Heart left ventricle (tissue), 16 donors: ENCODE measurements at places on chromosomes 7 and 10. TPM values are rescaled to one million over a fixed set of nuclear protein-coding genes. Genes with fewer than 3 reads are reported as not detected.

DNA sequence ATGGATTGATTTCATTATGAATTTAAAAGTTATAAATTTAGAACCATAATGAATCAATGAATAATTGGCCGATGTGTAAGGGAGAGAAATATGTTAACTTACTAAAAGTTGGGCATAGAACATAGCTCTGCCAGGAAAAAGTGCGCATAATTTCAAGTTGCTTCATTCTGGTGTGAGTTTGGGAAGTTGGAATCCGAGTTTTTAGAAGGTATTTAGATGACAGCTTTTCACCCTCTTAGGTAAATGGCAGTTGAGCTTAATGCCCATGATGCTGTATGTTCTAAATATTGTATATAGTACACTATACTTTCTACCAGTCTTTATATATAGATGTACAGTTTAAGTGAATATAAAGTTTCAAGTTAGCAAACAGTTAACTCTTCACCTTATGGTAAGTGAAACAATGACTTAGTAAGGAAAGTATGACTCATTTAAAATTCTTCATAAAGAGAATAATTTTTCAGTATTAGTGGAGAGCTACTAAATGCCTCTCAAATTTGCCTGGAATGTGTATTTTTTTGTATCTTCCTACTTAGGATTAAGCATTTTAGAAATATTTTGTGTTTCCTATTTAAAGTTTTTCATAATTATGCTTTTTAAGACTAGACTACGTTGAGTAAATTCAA is 1.6 kb downstream of the C1GALT1 start:
- H3K4me1 ChIP-seq, result no peaks in the 10 kb centered on the region
- H3K36me3 ChIP-seq, result no peaks in the 10 kb centered on the region
- H3K27ac ChIP-seq, result no peak overlapping the region
- DNase-seq, result no peak
- H3K4me3 ChIP-seq, result peak overlapping the region; percentile 95

DNA sequence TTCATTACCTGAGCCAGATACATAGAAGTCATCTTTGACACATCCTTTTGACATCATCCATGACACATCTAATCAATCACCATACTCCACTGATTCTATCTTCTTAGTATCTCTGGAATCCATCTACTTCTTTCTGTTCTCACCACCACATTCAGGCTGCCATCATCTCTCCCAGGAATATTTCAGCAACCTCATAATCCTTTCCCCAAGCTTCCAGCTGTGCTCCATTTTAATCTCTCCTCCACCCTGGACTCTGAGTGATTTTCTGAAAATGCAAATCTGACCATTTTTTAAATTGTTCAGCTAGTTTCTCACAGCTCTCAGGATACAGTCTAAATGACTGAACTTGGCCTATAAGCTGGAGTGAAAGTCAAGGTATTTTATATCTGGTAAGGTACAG is 2.5 kb upstream of the BTRC start:
- H3K4me1 ChIP-seq, result peaks cover 9% of the 10 kb centered on the region
- no peaks in the 10 kb centered on the region for H3K27me3 ChIP-seq
- no peak overlapping the region for H3K27ac ChIP-seq
- no peak overlapping the region for H3K4me3 ChIP-seq
- DNase-seq, result no peak
- no peaks in the 10 kb centered on the region for H3K36me3 ChIP-seq

DNA sequence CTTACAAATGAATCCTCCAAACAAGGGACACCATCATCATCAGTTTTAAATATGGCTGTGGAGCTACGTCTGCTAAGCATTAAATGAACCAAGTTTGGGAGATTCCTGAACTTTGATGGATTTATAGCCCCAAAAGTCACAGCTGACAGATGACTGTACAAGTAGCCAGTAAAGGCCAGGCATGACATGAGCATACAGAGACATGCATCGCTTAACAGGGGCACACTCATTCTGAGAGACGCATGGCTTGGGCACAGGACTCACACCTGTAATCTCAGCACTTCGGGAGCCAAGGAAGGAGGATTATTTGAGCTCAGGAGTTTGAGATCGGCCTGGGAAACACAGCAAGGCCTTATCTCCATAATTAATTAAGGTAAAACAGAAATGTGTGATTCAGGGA is 166.2 kb downstream of the PARD3 start:
- no peak overlapping the region for H3K27ac ChIP-seq
- H3K4me3 ChIP-seq, result no peak overlapping the region
- no peaks in the 10 kb centered on the region for H3K36me3 ChIP-seq
- no peaks in the 10 kb centered on the region for H3K4me1 ChIP-seq

GRCh38 chr7:158828133-158829020 is 932 bp downstream of the ESYT2 start:
- H3K4me1 ChIP-seq, result peaks cover 7% of the 10 kb centered on the region
- peak overlapping the region; percentile 63 for H3K4me3 ChIP-seq
- H3K27me3 ChIP-seq, result no peaks in the 10 kb centered on the region
- H3K36me3 ChIP-seq, result no peaks in the 10 kb centered on the region
- peak overlapping the region; percentile 96 for H3K27ac ChIP-seq

GRCh38 chr7:30164567-30164966 is 29.8 kb downstream of the MTURN start:
- H3K27me3 ChIP-seq, result no peaks in the 10 kb centered on the region
- H3K4me1 ChIP-seq, result no peaks in the 10 kb centered on the region
- DNase-seq, result no peak
- no peaks in the 10 kb centered on the region for H3K36me3 ChIP-seq
- H3K27ac ChIP-seq, result no peak overlapping the region
- H3K4me3 ChIP-seq, result no peak overlapping the region

DNA sequence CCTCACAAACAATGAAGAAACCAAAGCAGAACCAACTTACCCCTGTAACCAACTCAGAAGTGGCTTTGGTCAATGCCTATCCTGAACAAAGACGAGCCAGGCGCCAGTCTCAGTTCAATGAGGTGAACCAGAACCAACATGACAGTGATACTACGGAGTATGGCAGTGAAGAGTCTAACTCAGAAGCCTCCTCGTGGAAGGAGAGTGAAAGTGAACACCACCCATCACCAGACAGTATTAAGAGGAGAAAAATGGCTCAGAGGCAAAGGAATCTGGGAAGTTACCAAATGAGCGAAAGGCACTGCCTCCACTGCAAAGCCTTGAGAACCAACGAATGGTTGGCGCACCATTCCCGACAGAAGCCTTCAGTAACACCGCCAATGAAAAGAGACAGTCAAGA is 8.4 kb downstream of the SSMEM1 start:
- H3K27me3 ChIP-seq, result no peaks in the 10 kb centered on the region
- H3K4me1 ChIP-seq, result no peaks in the 10 kb centered on the region
- DNase-seq, result no peak
- no peak overlapping the region for H3K27ac ChIP-seq
- H3K4me3 ChIP-seq, result no peak overlapping the region
- H3K36me3 ChIP-seq, result no peaks in the 10 kb centered on the region

DNA sequence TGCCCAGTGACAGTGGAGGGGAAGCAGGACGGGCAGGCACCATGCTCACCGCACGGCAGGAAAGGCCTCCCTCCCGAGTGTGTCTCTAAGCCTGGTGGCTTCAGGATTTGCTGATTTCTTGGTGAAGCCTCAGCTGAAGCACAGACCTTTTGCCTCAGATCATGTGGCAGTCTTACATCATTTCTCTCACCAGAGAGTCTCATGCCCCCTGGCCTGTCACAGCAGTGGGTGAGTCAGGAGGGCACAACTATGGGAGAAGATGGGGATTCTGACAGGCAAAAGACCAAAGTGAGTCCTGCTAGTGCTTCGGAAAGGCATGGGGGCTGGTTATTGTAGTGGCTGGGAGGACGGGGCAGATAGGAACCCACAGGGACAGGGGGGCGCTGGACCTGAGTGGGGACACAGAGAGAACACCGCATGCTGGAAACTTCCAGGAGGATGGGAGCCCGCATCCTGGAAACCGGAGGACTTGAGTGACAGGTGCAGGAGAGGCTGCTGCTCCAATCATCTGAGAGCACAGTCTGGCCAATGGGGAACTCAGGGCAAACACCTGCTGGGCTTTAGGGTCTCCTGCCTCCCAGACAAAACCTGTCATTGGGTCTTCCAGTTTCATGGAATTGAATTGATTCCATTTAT is 166.8 kb downstream of the ADARB2 start:
- no peak overlapping the region for H3K27ac ChIP-seq
- no peaks in the 10 kb centered on the region for H3K36me3 ChIP-seq
- no peaks in the 10 kb centered on the region for H3K27me3 ChIP-seq
- no peak for DNase-seq

DNA sequence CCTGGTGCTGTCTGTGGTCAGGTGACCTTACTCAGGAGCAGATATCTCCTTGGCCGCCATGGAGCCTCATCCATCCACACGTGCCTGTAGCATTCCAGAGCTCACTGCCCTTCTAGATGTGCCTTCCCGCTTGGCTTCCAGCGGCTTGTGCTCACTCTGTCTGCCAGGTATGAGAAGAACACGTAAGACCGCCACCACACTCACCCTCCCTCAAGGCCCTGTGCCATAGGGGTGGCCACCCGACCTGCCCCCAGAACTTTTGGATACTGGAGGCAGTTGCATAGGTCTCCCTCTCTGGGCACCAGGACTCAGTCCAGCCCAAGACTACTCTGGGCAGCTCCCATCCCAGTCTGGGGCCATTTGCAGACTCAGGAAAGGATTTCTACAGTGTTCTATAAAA is 4.1 kb downstream of the MARVELD1 start:
- no peak for DNase-seq
- H3K27ac ChIP-seq, result no peak overlapping the region
- no peaks in the 10 kb centered on the region for H3K27me3 ChIP-seq
- H3K36me3 ChIP-seq, result no peaks in the 10 kb centered on the region

DNA sequence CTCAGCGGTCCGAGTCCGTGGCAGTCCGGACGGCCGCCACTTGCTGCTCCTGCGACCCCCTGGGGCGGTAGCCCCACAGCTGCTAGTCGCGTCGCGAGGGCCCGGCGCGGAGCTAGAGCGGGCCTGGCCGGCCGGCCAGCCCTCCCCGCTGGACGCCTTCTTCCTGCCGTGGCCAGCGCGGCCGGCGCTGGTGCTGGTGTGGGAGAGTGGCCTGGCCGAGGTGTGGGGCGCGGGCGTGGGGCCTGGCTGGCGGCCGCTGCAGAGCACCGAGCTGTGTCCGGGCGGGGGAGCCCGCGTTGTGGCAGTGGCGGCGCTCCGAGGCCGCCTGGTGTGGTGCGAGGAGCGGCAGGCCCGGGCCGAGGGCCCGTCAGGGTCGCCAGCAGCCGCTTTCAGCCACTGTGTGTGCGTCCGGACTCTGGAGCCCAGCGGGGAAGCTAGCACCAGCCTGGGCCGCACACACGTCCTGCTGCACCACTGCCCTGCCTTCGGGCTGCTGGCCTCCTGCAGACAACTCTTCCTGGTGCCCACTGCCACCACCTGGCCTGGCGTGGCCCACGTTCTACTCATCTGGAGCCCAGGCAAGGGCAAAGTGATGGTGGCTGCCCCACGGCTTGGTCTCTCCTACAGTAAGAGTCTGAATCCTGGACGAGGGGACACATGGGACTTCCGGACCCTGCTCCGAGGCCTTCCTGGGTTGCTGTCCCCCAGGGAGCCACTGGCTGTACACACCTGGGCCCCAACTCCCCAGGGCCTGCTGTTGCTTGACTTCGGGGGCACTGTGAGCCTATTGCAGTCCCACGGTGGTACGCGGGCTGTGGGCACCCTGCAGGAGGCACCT is 631 bp downstream of the HPS6 start:
- H3K36me3 ChIP-seq, result peaks cover 9% of the 10 kb centered on the region
- DNase-seq, result peak; percentile 44
- peak overlapping the region; percentile 96 for H3K27ac ChIP-seq
- no peaks in the 10 kb centered on the region for H3K27me3 ChIP-seq
- peaks cover 40% of the 10 kb centered on the region for H3K4me1 ChIP-seq

GRCh38 chr7:93327006-93327633 is 95.0 kb downstream of the VPS50 start:
- no peaks in the 10 kb centered on the region for H3K4me1 ChIP-seq
- H3K4me3 ChIP-seq, result no peak overlapping the region
- no peak overlapping the region for H3K27ac ChIP-seq

DNA sequence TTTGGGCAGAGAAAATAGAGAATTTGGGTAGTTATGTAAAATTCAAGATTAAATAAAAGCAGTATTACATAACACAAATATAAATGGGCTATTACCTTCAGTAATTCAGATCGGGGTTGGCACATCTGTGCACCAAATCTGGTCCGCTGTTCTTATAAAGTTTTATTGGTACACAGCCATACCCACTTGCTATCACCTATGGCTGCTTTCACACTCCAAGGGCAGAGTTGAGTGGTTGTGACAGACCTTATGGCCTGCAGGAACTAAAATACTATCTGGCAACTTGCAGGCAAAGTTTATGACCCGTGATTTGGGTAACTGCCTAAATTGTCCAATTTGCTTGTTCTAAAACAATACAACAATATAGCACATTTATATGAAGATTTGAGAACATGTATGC is 249.3 kb downstream of the DIP2C start:
- H3K4me3 ChIP-seq, result no peak overlapping the region
- H3K27me3 ChIP-seq, result no peaks in the 10 kb centered on the region
- peaks cover 20% of the 10 kb centered on the region for H3K36me3 ChIP-seq
- no peaks in the 10 kb centered on the region for H3K4me1 ChIP-seq

DNA sequence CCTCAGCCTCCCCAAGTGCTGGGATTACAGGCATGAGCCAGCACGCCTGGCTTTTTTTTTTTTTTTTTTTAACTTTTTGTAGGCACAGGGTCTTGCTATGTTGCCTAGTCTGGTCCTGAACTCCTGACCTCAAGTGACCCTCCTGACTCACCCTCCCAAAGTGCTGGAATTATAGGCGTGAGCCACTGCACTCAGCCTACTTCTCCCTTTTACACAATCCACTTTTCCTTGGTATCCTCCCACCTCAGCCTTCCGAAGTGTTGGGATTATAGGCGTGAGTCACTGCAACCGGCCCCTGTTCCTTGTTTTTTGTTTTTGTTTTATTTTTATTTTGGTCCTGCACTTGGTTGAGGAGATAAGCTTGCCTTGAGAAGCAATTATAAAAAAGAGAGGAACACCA is 75.9 kb upstream of the KMT2C start:
- no peaks in the 10 kb centered on the region for H3K4me1 ChIP-seq
- H3K36me3 ChIP-seq, result no peaks in the 10 kb centered on the region
- DNase-seq, result no peak
- H3K27ac ChIP-seq, result no peak overlapping the region

The NEUROD6 gene
- total RNA-seq, result not detected

The ASIC3 gene
- 5.0 TPM for total RNA-seq

The SOSTDC1 gene
- total RNA-seq, result 0.15 TPM

The SCART1 gene
- 0.31 TPM for total RNA-seq

The MYO1G gene
- 2.4 TPM for total RNA-seq
